ENCODE measurements at places on chromosomes 2 and 18.

GRCh38 chr2:18896125-18896764 lies 306.9 kb upstream of the NT5C1B start:
- no peak for DNase-seq

DNA sequence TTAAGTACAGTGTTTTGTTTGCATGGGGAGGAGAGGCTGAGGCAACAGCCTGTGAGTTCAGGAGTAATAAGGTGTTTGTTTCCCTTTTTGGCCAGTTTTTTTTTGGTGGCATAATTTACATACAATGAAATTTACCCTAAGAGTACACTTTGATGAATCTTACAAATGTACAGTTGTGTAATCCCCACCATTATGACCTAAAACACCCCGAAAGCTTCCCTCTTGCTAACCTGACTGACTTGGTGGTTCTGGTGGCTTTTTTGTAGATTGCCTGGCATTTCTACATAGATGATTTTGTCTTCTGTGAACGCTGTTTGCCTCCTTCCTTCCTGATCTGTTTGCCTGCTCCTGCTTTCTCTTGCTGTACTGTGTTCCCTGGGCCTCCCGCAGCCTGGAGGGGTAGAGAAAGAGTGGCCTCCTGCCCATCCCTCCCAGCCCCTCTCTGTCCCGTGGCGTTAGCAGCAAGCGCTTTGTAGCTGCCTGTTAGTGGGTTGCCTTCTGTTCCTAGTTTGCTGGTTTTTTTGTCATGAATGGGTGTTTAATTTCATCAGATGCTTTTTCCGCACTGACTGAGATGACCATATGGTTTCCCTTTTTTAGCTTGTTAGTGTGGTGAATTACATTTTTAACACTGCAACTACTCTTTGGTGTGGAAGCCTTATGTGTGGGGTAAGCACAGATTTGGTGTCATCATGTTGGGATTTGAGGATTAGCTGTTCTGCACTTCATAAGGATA lies 32.1 kb downstream of the ASAP2 start:
- DNase-seq = no peak

GRCh38 chr2:10957391-10957790 lies 45.7 kb downstream of the KCNF1 start:
- DNase-seq = no peak

GRCh38 chr2:219167997-219168396 lies 1.8 kb downstream of the SLC23A3 start:
- no peak for DNase-seq

DNA sequence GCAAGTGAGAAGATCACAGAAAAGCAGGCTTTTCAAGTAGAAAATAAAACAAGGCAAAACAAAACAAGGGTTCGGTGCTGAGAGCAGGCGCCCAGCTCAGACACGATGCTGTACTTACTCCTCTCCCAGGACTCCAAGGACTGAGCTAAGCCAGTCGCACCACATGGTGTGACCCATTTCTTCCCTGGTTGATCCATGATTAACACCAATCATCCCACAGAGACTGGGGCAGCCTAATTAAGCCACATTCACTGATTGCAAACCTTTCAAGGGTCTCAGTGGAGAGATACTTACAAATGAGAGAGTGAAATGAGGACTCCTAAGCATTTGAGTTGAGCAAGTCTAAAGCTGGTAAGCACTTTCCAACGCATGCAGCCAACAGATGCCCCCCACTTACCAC lies 155.2 kb downstream of the MYO5B start:
- DNase-seq = no peak

DNA sequence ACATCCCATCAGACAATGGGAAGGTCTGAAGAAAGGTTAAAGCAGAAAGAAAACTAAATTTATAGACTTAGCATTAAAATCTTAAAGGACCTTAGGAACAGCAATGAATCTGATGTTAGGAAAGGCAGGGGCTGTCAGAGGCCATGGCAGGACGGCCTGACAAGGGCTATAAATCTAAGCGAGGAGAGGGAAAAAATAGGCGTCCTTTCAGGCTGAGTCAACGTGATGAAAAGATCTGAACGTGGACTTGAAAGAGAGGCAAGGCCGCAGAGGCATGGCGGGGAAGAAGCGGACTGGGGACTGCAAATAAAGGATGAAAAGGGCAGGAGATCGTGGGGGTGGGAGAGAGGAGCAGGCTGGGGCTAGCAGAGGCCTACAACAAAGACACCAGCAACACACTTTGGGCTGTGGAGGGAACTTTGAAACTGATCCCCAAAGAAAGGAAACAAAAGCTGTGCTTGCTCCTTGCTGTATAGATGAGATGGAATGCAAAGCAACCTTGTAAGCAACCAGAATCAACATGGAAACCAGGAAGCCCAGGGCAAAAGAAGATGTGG lies 145.6 kb downstream of the NRP2 start:
- no peak for DNase-seq

- no peak for DNase-seq
Measured at GRCh38 chr2:120367649-120368048, 21.7 kb downstream of the INHBB start.

GRCh38 chr2:239598011-239598731 lies 197.4 kb upstream of the HDAC4 start:
- no peak for DNase-seq

DNA sequence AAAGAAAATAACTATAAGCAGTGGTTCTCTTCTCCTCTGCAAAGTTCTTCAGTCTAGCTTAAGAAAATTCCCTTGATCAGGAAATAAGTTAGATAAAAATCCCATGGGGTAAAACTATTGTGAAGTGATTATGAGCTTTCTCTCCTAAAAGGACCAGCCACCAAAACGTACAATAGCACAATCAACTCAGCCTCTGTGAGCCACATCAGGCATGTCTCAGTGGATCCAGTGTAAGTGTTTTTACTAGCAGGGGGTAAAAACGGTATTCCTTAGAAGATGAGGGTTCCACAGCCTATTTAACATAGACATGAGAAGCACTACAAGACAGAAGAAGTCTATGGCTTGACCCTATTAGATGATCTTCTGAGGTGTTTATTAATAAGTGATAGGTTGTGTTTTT lies 503.2 kb downstream of the PIK3C3 start:
- DNase-seq = no peak

- no peak for DNase-seq
Measured at GRCh38 chr2:120477198-120477597, 131.3 kb downstream of the INHBB start.

- DNase-seq = no peak
Measured at GRCh38 chr2:120298173-120298835, 45.7 kb downstream of the RALB start.

DNA sequence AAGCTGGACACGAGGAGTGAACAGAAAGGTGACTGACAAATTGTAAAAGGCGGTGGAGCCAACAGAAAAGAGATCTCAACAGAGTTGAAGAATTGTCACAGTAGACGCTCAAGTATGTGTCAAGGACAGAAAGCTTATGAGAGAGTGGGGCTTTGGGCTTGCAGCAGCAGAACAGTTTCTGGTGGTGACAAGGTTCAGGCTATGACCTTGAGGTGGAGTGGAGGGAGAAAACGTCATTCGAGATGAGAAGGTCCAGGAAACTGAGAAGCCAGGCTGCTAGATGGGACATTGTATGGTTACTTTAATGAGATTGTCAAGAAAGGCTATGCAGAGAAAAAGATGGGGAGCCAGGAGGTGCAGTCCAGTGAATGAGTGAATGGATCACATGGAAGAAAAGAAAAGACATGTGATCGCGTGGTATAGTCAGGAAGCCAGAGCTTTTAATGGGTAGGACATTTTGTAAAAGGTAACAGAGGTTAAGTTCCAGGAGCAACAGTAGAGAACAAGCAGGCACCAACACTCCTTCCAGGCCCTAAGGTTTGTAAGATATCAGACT lies 91.1 kb upstream of the EPC2 start:
- DNase-seq = no peak

GRCh38 chr2:221377066-221377465 lies 195.0 kb downstream of the EPHA4 start:
- no peak for DNase-seq

- DNase-seq = no peak
Measured at GRCh38 chr18:63346031-63346430, 21.0 kb downstream of the KDSR start.

DNA sequence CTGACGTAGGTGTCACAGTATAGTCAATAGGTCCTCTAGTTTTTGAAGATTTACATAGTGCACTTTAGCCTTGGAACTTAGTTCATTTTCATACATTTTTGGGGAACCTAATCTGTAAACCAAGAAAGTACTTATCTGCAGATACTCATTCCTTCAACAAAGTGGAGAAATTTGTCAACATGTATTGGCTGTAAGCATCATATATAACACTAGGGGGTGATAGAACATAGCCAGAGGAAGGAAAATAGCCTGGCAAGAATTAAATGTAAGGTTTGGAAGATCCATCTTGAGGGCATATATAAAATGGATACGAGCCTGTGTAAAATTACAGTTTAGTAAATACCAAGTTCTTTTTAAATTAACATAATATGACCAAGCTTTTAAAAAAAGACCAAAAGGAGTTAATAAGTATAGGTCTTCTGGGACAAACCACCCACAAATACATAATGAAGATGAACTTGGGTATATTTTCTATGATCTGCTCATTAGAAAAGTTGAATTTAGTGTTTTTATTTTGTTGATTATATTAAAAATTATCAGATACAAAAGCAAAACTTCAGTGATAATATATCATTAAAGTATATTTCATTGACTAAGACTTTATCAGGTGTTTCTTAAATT lies 18.2 kb downstream of the RPL37A start:
- DNase-seq = no peak

GRCh38 chr2:134252092-134252750 lies 1.7 kb upstream of the MGAT5 start:
- DNase-seq = no peak

- DNase-seq = no peak
Measured at GRCh38 chr2:215731108-215731658, 282.2 kb downstream of the MREG start.

- no peak for DNase-seq
Measured at GRCh38 chr2:100422320-100423055, 5.0 kb upstream of the CHST10 start.

All from stimulated activated CD4-positive, alpha-beta T cell treated with anti-CD3 and anti-CD28 coated beads, Interleukin-1b, Interleukin-23, amount 100 ng/mL, for 1 hour (primary cell).